ENCODE measurements at places on chromosomes 13 and 19.

DNA sequence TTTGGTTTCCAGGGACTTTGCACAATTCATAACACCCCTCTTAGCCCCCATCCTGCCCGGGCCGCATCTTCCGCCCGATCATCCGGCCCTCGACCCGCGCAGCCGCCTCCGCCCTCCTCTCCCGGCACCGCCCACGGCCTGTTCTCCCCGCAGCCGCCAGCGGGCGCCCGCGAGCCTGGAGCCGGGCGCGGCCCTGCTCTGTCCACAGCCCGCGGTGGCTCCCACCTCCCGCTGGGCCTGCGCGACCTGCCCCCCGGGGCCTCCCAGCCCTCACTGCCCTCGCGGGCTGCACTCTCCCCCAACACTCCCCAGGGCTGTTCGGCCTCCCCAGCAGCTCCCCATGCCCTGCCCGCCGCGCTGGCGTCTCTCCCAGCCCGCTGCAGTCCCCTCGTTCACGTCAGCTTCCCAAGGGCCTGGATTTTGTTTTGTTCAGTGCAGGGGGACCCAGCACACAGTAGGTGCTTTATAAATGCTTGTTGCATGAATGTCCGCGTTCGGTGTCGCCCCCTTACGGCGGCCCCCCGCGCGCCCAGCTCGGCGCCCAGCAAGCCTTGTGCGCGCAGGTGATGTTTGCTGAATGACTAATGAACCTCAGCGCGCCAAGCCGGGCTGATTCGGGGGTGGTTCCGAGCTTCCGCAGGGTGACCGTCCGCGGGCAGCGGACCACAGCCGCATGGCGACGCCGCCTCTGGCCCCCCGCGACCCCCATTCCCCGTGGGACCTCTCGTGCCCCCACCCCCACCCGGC, 4.6 kb upstream of the APC2 start:
- peak; percentile 73 for DNase-seq

- DNase-seq: no peak
Observed at GRCh38 chr13:58960888-58961287, 1202.8 kb downstream of the DIAPH3 start.

- DNase-seq: no peak
Observed at GRCh38 chr13:22287343-22287920, 616.6 kb downstream of the FGF9 start.

GRCh38 chr13:94031609-94032008, 447.9 kb downstream of the DCT start:
- no peak for DNase-seq

GRCh38 chr19:800360-801029, 3.2 kb downstream of the PTBP1 start:
- no peak for DNase-seq

DNA sequence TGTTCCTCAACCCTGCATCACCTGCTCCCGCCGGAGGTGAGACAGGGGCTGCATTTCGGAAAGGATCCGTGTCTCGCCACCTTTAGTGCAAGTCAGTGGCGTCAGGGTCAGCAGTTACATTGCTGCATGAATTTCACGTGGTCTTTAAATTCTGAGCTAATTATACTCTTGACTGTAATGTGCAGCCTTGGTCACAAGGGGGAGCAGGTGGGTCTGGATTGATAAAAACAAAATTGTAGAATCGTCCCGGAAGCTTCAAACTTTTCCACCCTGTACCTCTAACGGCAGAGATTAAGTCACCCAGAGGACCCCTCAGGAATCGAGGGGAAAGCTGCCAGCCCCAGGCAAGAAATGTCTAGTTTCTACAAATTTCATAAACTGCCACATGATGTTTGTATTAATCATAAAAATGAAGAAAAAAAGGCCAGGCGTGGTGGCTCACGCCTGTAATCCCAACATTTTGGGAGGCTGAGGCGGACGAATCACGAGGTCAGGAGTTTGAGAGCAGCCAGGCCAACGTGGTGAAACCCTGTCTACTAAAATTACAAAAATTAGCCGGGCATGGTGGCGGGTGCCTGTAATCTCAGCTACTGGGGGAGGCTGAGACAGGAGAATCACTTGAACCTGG, 20.2 kb downstream of the BBC3 start:
- DNase-seq: peak; percentile 69

GRCh38 chr13:20461860-20462532, 63.7 kb downstream of the CRYL1 start:
- DNase-seq: no peak

- no peak for DNase-seq
Observed at GRCh38 chr19:44701228-44701627, 2.3 kb downstream of the CEACAM16 start.

GRCh38 chr19:4399812-4400134, 574 bp downstream of the SH3GL1 start:
- no peak for DNase-seq

- DNase-seq: no peak
Observed at GRCh38 chr13:72620874-72621273, 106.6 kb downstream of the MZT1 start.

- DNase-seq: peak; percentile 81
Observed at GRCh38 chr19:17687857-17688784, at the start of gene UNC13A. TSS of gene UNC13A (minus strand) at chr19:17688354. CDS start at chr19:17688199, 155 bp downstream.

DNA sequence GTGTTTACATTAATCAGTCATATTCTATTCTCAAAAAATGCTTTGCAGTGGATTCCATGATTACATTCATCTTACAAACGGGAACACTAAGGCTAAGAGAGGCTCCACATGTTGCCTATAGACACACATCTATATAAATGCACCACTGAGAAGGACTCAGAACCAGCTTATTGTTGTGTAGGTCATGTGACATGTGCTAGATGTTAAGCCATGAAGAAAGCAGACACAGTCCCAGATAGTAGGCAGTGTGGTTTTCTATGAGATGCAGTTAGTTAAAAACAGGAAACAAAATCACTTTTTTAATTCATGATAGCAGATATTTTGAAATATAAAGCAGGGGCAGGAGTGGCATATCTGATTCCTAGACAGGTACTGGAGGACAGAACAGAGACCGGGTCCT, 10.7 kb downstream of the SIGLEC6 start:
- DNase-seq: no peak

GRCh38 chr13:33138441-33138840, 122.2 kb downstream of the KL start:
- no peak for DNase-seq

- no peak for DNase-seq
Observed at GRCh38 chr19:7348587-7349230, at the start of gene ARHGEF18. TSS of gene ARHGEF18 (plus strand) at chr19:7348937. CDS start at chr19:7362891, 13,954 bp downstream.

GRCh38 chr13:46551410-46552302, 1.3 kb upstream of the LRCH1 start:
- DNase-seq: peak; percentile 51

- DNase-seq: no peak
Observed at GRCh38 chr13:101673360-101674105, 221.1 kb downstream of the ITGBL1 start.

DNA sequence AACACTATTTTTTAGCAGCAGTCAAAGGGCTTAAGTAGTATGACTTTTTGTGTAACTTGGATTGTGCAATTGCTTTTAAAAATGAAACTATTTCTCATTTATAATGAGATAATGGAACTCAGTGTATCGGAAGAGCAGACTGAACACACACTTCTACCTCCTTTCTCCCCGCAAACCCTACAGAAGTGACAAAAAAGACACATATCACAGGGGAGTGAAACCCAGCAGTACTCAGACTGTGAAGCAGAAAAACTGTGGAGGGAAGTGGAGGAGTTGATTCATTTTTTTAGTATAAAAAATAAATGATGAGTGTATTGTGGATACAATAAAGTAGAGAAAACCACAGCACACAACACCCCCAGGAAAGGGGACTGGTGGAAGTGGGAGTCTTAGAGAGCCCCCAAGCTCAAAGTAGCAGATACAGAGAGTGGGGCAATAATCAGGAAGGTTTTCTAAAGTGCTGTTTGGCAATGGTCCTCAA, 9.7 kb downstream of the LPAR6 start:
- no peak for DNase-seq
